ENCODE measurements at places on chromosomes 16 and 17. TPM values are rescaled to one million over a fixed set of nuclear protein-coding genes. Genes with fewer than 3 reads are reported as not detected.

GPS2 gene
- 135 TPM for total RNA-seq

NXPH3 gene
- total RNA-seq: 1.3 TPM

TRAF7 gene
- 54.6 TPM for total RNA-seq

MEIOC gene
- not detected for total RNA-seq

FAM171A2 gene
- 0.47 TPM for total RNA-seq

TBX6 gene
- total RNA-seq: 0.92 TPM

GRCh38 chr17:81033535-81034167, 1.3 kb upstream of the BAIAP2 start:
- H3K4me3 ChIP-seq: peak overlapping the region; percentile 54
- no peaks in the 10 kb centered on the region for H3K36me3 ChIP-seq
- H3K4me1 ChIP-seq: peaks cover 14% of the 10 kb centered on the region
- H3K27me3 ChIP-seq: peaks cover 10% of the 10 kb centered on the region
- no peak for DNase-seq
- H3K27ac ChIP-seq: no peak overlapping the region

GRCh38 chr16:76796416-76796815, 394.6 kb upstream of the MON1B start:
- H3K4me1 ChIP-seq: no peaks in the 10 kb centered on the region
- no peaks in the 10 kb centered on the region for H3K27me3 ChIP-seq
- no peak overlapping the region for H3K4me3 ChIP-seq
- no peak for DNase-seq
- H3K36me3 ChIP-seq: no peaks in the 10 kb centered on the region

- no peaks in the 10 kb centered on the region for H3K4me1 ChIP-seq
- no peak overlapping the region for H3K4me3 ChIP-seq
- H3K27ac ChIP-seq: no peak overlapping the region
- H3K36me3 ChIP-seq: peaks cover 18% of the 10 kb centered on the region
Observed at GRCh38 chr16:87421003-87421912, 29.1 kb downstream of the MAP1LC3B start.

- DNase-seq: no peak
- no peaks in the 10 kb centered on the region for H3K4me1 ChIP-seq
- no peak overlapping the region for H3K4me3 ChIP-seq
- no peaks in the 10 kb centered on the region for H3K27me3 ChIP-seq
Observed at GRCh38 chr17:34275881-34276280, 5.9 kb downstream of the CCL7 start.

- DNase-seq: no peak
- H3K27ac ChIP-seq: no peak overlapping the region
- H3K27me3 ChIP-seq: no peaks in the 10 kb centered on the region
- H3K4me3 ChIP-seq: no peak overlapping the region
- peaks cover 14% of the 10 kb centered on the region for H3K4me1 ChIP-seq
Observed at GRCh38 chr16:17395849-17396480, 74.8 kb downstream of the XYLT1 start.

- H3K4me3 ChIP-seq: no peak overlapping the region
- no peaks in the 10 kb centered on the region for H3K4me1 ChIP-seq
- no peaks in the 10 kb centered on the region for H3K36me3 ChIP-seq
- peak overlapping the region; percentile 62 for H3K27ac ChIP-seq
Observed at GRCh38 chr16:57632568-57632967, 4.1 kb downstream of the ADGRG1 start.

- H3K36me3 ChIP-seq: no peaks in the 10 kb centered on the region
- peaks cover under 1% of the 10 kb centered on the region for H3K4me1 ChIP-seq
- DNase-seq: no peak
Observed at GRCh38 chr17:45888392-45888791, 6.0 kb upstream of the MAPT start.

DNA sequence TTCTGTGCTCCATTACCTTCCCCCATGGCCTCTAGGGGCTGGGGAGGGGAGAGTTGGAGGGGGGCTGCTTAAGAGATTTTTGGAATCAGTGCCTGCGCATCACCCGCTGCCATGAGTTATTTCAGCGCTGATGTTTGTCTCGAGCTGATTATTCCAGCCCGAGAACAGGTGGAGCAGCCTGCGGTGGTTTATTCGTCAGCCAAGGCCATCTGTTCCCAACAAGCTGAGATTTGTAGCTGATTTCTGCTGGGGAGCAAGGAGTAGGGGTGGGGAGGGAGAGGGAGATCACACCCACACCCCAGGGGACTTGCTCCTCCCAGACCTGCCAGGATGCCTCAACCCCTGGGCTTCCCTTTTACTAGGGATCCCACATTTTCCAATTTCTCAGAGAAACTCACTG, 23.1 kb downstream of the PIPOX start:
- H3K27ac ChIP-seq: no peak overlapping the region
- DNase-seq: no peak
- no peaks in the 10 kb centered on the region for H3K27me3 ChIP-seq
- H3K36me3 ChIP-seq: no peaks in the 10 kb centered on the region

GRCh38 chr17:8365143-8365542, 11.4 kb downstream of the KRABD2 start:
- H3K4me1 ChIP-seq: peaks cover 31% of the 10 kb centered on the region
- H3K27me3 ChIP-seq: no peaks in the 10 kb centered on the region
- H3K27ac ChIP-seq: peak overlapping the region; percentile 56
- no peak overlapping the region for H3K4me3 ChIP-seq
- peaks cover 17% of the 10 kb centered on the region for H3K36me3 ChIP-seq
- DNase-seq: no peak

DNA sequence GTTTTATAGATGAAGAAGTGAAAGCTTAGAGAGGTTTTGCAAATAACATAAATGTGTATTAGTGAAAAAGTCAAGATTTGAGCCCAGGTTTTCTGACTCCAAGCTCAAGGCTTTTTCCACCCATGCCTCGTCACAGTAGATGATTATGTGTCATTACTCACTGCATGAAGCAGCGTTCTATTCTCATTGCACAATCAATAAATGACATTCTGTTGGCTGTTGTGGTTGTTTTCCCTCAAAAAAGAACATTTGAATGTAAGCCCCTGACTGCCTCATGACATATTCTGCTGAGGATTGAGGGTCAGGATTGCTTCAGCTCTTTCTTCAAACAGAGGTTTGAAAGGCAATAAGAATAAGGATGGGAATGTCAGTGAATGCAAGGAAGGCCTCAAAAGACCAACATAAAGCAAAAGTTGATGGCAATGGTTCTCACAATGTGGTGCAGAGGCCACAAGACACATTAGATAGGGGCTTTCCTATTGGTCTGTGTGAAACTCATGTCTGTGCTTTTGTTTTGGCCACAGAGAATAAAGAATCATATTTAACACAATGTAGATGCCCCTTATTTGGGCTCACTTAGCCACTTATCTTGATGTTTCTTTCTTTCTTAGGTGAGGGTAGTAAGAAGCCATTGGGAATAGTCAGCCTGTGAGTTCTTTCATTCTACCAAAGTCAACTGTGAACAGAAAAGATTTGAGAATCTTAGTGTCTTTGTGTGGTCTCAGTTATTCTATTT, 5.4 kb upstream of the MMD start:
- H3K36me3 ChIP-seq: no peaks in the 10 kb centered on the region
- H3K4me3 ChIP-seq: no peak overlapping the region
- DNase-seq: no peak
- peaks cover 4% of the 10 kb centered on the region for H3K4me1 ChIP-seq
- no peaks in the 10 kb centered on the region for H3K27me3 ChIP-seq

GRCh38 chr17:42182927-42183734, 2.1 kb downstream of the HCRT start:
- no peak overlapping the region for H3K27ac ChIP-seq
- no peak for DNase-seq
- no peaks in the 10 kb centered on the region for H3K36me3 ChIP-seq
- peak overlapping the region; percentile 82 for H3K4me3 ChIP-seq
- H3K4me1 ChIP-seq: peaks cover 16% of the 10 kb centered on the region

DNA sequence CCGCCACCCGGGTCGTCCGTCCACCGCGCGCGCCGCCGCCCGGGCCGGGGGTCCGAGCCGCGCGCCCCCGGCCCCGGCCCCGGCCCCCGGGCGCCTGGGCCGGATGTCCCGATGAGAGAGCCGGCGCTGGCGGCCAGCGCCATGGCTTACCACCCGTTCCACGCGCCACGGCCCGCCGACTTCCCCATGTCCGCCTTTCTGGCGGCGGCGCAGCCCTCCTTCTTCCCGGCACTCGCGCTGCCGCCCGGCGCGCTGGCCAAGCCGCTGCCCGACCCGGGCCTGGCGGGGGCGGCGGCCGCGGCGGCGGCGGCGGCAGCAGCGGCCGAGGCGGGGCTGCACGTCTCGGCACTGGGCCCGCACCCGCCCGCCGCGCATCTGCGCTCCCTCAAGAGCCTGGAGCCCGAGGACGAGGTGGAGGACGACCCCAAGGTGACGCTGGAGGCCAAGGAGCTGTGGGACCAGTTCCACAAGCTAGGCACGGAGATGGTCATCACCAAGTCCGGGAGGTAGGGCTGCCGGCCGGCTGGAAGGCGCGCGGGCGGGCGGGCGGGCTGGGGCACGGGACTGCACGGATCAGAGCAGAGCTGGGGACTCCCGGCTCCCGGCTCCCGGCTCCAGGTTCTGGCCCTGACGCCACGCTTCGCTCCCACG, 548 bp downstream of the TBX2 start:
- H3K36me3 ChIP-seq: no peaks in the 10 kb centered on the region
- H3K4me1 ChIP-seq: peaks cover 28% of the 10 kb centered on the region
- no peak for DNase-seq
- peaks cover 92% of the 10 kb centered on the region for H3K27me3 ChIP-seq

- H3K27me3 ChIP-seq: no peaks in the 10 kb centered on the region
- peak overlapping the region; percentile 74 for H3K4me3 ChIP-seq
- H3K27ac ChIP-seq: peak overlapping the region; percentile 85
- H3K36me3 ChIP-seq: no peaks in the 10 kb centered on the region
- no peak for DNase-seq
- peaks cover 5% of the 10 kb centered on the region for H3K4me1 ChIP-seq
Observed at GRCh38 chr16:15649727-15650018, 372 bp upstream of the NDE1 start.

DNA sequence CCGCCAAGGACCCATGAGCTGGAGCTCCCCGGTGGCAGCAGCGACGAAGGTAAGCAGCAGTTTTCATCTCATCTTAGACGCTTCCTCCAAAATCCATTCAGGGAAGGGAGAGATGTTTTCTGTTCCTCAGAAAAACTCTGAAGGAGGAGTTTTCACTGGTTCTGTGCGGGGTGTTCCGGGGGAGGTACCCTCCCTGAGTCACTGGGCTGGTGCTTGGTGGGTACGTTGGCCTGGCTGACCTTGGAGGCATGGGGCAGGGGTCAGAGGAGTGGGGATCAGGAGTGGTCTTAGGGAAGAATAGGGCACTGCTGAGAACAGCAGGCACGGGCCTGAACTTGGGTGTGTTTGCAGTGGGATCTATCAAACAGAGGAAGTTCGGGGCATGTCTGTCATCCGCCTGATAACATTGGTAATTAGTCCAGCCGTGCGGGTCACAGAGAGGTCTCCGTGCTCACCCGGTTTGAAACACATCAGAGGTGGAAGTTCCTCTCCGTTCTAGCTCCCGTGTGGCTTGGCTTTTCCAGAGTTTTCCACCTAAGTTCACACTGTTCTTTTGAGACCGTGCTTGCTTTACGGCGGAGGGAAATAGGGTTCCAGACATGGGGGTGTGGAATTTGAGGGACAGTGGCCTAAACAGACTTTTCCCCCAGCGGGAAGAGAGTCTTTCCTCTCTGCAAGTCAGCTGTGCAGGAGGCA, 59.6 kb upstream of the CIBAR2 start:
- no peaks in the 10 kb centered on the region for H3K27me3 ChIP-seq
- no peak for DNase-seq
- H3K4me1 ChIP-seq: peaks cover 59% of the 10 kb centered on the region
- H3K36me3 ChIP-seq: no peaks in the 10 kb centered on the region
- peak overlapping the region; percentile 74 for H3K27ac ChIP-seq

Data from gastrocnemius medialis (tissue), 4 donors.